Kidney (tissue), 22 donors: ENCODE measurements at places on chromosomes 7 and 10. TPM values are rescaled to one million over a fixed set of nuclear protein-coding genes. Genes with fewer than 3 reads are reported as not detected.
A peak's percentile ranks its signal among the peaks of the same experiment; 100 is the strongest.

C7orf57 gene
- 0.63 TPM for total RNA-seq

OR9A2 gene
- total RNA-seq = not detected

ADIRF gene
- total RNA-seq = 357 TPM

FAM13C gene
- 8.8 TPM for total RNA-seq

CDK14 gene
- 33.9 TPM for total RNA-seq

ARL3 gene
- 16.3 TPM for total RNA-seq

CHN2 gene
- 22.5 TPM for total RNA-seq

RAB18 gene
- 113 TPM for total RNA-seq

DNA sequence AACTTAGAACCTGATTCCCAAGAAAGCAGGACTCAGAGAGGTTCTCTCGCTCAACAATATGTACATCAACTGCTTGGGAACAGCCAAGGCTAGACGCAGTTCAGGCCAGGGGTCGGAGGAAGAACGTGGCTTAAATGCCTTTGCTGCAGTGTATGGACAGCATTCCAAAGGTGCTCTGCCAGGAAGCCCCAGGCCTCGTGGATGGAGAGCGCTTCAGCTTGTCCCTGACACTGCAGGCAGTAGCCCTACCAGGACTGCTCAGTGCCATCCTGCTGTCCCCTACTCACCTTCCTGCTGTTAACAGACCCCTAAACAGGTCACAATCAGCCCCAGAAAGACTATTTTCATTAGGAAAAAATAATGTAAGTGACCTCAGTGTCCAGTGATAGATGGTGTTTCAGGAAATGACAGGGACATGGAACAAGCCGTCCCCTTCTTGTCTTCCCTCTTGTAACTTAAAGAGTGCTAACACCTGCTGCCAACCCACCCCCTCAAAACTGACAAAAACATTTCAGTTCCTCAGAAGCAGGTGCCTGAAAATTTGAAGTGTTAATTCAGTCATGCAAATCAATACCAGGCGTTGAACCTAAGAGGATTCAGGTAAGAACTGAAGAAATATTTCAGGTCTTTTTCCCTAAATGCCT lies 16.5 kb downstream of the CREB3L2 start:
- H3K36me3 ChIP-seq = no peaks in the 10 kb centered on the region
- H3K27ac ChIP-seq = peak overlapping the region; percentile 1
- peaks cover 26% of the 10 kb centered on the region for H3K4me1 ChIP-seq
- H3K4me3 ChIP-seq = no peak overlapping the region

- no peak for DNase-seq
- H3K4me1 ChIP-seq = no peaks in the 10 kb centered on the region
- no peaks in the 10 kb centered on the region for H3K36me3 ChIP-seq
- no peaks in the 10 kb centered on the region for H3K27me3 ChIP-seq
Observed at GRCh38 chr7:135349746-135350145, 116.1 kb downstream of the STRA8 start.

GRCh38 chr10:129921065-129921670 lies 42.9 kb downstream of the EBF3 start:
- H3K36me3 ChIP-seq = no peaks in the 10 kb centered on the region
- H3K27me3 ChIP-seq = no peaks in the 10 kb centered on the region
- no peak for DNase-seq

DNA sequence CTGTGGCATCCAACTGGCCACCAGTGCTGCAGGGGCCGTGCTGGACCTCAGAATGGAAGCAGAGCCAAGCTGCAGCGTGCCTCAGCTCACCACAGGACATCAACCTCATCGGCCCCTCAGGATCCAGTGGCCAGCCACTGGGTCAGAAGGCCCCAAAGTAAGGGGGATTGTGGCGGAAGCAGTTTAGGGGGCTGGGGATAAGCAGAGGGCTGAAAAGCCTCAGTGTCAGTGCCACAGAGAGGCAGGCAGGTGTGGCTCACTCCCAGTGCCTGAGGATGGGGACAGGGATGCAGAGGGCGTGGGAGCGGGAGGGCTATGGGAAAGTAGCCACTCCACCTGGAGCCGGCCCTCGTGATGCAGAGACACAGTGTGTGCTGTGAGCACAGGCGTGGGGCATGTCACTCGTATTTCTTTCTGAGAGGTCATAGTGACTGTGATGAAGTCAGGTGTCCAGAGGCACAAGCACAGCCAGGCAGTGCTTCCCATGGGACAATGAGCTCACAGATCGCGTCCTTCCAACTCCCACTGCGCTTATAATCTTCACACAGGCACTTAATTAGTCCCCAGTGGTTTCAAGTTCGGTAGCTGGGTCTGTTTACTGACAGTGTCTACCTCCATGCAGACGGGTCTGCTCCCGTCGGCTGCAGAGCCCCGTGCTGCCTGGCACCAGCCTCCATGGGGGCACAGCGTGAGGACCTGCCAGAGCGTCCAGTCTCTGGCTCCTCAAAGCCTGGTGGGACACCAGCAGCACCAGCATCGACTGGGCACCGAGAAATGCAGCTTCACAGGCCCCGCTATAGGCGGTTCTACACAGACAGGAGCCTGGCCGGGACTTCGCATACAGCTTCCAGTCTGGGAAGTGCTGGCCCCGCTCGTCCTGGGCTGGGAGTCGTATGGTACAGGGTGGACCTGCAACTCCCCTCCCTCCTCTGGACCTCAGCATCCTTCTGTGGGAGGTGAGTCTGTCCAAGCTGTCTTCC lies 42.9 kb upstream of the CNPY1 start:
- H3K4me1 ChIP-seq = no peaks in the 10 kb centered on the region
- no peak overlapping the region for H3K27ac ChIP-seq
- no peaks in the 10 kb centered on the region for H3K27me3 ChIP-seq

DNA sequence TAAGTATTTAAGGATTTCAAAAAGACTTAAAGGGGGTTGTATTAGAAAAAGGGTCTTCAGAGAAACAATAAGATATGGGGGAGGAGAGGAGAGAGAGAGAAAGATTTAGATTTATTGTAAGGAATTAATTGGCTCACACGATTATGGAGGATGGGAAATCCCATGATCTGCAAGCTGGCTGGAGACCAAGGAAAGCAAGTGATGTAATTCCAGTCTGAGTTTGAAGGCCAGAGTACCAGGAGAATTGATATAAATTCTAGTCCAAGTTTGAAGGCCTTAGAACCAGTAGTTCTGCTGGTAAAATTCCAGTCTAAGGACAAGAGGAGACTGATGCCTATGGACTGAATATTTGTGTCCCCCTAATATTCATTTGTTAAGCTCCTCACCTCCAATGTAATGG lies 20.6 kb upstream of the SLC13A1 start:
- H3K36me3 ChIP-seq = no peaks in the 10 kb centered on the region
- no peak overlapping the region for H3K4me3 ChIP-seq
- no peak overlapping the region for H3K27ac ChIP-seq
- no peaks in the 10 kb centered on the region for H3K4me1 ChIP-seq

DNA sequence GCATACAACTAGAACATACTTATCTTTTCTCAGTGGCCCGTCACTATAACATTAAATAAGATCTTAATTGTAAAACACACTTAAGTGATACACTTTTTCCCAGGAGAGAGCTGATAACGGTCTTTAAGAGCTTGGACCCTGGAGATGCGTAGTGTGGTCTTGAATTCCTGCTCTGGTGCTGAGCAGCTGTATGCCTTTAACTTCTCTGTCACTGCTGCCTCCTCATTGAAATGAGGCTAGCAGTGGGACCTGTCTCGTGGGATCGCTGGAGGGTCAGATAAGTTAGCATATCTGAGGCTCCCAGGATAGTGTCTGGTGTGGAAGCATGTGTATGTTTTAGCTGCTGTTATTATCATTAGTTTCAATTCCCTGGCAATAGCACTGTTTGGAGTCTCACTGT lies 194.9 kb downstream of the SDK1 start:
- peaks cover 8% of the 10 kb centered on the region for H3K4me1 ChIP-seq
- no peaks in the 10 kb centered on the region for H3K27me3 ChIP-seq

DNA sequence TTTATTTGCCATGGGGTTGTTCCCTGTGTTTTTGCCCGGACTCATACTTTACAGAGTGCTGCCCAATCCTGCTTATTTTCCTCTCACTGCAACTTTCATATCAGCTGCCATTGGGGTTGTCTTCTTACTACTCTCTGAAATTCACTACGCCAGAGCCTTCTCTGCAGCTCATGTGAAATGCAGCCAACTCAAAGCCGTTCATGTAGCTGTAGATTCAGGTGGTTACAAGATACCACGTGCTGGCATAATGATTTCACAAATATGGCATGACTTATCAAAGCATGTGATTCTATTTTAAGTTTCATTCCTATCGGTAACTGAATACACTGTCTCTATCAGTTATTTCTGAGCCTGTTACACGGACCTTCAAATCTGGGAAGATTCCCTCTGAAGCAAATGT lies 130.3 kb upstream of the WNT16 start:
- no peaks in the 10 kb centered on the region for H3K4me1 ChIP-seq
- no peak overlapping the region for H3K27ac ChIP-seq
- no peaks in the 10 kb centered on the region for H3K27me3 ChIP-seq
- no peak for DNase-seq

DNA sequence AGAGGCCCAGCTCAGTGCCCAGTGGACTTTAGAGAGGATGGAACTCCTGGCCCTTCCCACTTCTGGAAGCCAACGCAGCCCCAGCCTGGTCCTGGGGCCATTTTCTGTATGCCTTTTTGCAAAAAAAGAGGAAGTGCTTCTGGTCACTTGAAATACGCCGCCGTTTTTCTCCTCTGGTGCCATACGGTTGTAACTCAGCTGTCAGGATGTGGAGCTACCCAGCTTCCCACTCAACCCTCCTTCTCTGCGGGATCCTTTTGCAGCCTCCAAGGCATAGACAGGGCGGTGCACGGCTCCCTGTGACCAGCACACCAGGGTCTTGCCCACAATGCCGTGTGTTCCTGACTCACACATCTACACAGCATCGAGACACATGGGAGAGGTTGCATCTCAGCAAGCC lies 369.6 kb downstream of the TCERG1L start:
- no peaks in the 10 kb centered on the region for H3K27me3 ChIP-seq
- DNase-seq = no peak
- no peaks in the 10 kb centered on the region for H3K36me3 ChIP-seq

GRCh38 chr10:42984035-42984610 lies 92.7 kb upstream of the RET start:
- H3K27ac ChIP-seq = no peak overlapping the region
- peaks cover 1% of the 10 kb centered on the region for H3K4me1 ChIP-seq
- no peaks in the 10 kb centered on the region for H3K36me3 ChIP-seq
- DNase-seq = no peak
- H3K4me3 ChIP-seq = no peak overlapping the region
- no peaks in the 10 kb centered on the region for H3K27me3 ChIP-seq

DNA sequence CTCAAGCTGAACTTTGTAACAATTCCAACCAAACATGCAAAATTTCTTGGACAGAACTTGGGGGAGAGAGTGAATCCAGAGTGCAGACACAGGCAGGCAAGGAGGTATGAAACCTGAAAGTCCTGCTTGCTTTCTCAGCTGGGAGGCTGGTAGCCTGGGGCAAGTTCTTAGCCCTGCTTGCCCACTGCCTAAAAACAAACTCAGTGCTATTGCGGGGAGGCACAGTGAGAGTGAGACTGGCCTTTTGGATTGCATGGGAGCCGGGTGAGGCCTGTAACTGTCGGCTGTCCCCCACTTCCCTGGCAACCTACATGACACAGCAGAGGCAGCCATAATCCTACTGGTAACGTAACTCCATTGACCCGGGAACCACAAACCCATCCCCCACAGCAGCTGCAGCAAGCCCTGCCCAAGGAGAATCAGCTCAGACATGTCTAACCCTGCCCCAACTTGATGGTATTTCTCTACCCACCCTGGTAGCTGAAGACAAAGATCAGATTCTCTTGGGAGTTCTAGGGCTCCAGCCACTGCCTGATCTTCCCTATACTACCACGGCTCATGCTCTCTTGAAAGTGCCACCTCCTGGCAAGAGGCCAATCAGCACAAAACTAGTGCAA lies 663.6 kb downstream of the GRM8 start:
- no peak overlapping the region for H3K27ac ChIP-seq
- no peaks in the 10 kb centered on the region for H3K36me3 ChIP-seq
- H3K4me1 ChIP-seq = no peaks in the 10 kb centered on the region

DNA sequence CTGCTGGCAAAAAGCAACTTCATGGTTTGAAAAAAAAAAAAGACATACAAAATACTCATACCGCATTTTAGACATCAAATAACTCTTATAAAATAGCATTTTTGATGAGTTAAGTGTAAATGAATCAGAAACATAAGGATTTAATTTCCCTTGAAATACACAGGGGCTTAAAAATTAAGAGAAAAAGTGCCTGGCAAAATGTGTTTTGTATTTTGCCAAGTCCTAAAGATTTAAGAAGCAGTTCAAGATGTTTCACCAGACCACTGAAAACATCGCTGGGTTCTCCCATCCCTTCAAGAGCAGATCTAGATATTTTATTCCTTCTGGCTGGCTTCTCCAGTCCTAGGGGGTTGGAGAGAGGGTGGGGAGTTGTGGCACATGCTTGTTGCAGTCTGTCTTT lies 396.4 kb downstream of the INHBA start:
- DNase-seq = no peak
- no peaks in the 10 kb centered on the region for H3K27me3 ChIP-seq
- H3K4me3 ChIP-seq = no peak overlapping the region
- no peak overlapping the region for H3K27ac ChIP-seq

DNA sequence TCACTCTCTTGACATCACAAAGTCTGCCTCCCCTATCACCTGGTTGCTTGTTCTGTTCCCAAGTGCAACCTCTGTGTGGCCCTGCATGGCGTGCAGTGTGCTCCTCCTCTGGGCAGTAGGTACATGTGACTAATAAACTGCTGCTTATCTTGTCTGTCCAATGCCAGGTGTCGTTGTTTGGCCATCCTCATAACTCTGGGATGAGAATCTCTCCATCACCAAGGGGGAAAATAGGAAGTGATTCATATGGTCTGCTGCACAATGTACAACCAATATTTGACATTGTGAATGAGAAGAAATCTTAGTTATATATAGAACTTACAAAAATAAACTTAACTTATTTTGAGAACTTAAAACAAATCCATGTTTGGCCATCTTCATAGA lies 135.2 kb downstream of the INHBA start:
- H3K27ac ChIP-seq = no peak overlapping the region
- H3K4me1 ChIP-seq = no peaks in the 10 kb centered on the region
- no peaks in the 10 kb centered on the region for H3K36me3 ChIP-seq
- no peak overlapping the region for H3K4me3 ChIP-seq
- H3K27me3 ChIP-seq = no peaks in the 10 kb centered on the region

- H3K27ac ChIP-seq = no peak overlapping the region
- no peaks in the 10 kb centered on the region for H3K36me3 ChIP-seq
- no peaks in the 10 kb centered on the region for H3K27me3 ChIP-seq
- H3K4me3 ChIP-seq = no peak overlapping the region
- H3K4me1 ChIP-seq = no peaks in the 10 kb centered on the region
- DNase-seq = no peak
Observed at GRCh38 chr7:46444256-46444655, 523.2 kb upstream of the IGFBP3 start.

- no peak overlapping the region for H3K27ac ChIP-seq
- no peaks in the 10 kb centered on the region for H3K27me3 ChIP-seq
- DNase-seq = no peak
- no peaks in the 10 kb centered on the region for H3K4me1 ChIP-seq
- no peak overlapping the region for H3K4me3 ChIP-seq
Observed at GRCh38 chr10:100319707-100320402, 10.2 kb downstream of the PKD2L1 start.

DNA sequence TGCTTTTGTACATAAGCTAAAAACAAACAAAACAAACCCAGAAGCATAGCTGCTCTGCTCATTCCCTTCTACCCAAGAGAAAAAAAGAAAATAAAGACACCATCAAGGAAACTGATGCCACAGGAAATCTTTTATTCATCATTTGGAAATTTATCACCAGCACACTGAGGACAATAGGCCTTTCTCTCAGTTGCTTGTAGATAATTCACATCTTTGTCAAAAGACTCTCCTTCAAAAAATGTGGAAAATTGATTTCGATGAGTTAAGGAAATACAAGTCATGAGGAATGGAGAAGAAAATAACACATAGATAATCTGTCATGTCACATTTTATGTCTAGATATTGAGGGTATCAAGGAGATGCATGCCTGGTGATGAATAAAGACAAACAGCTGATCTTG lies 53.5 kb downstream of the ZNF37A start:
- no peak overlapping the region for H3K27ac ChIP-seq
- no peaks in the 10 kb centered on the region for H3K36me3 ChIP-seq
- H3K4me1 ChIP-seq = no peaks in the 10 kb centered on the region
- no peak overlapping the region for H3K4me3 ChIP-seq
- H3K27me3 ChIP-seq = no peaks in the 10 kb centered on the region
